ENCODE measurements at places on chromosomes 13 and 19.
A peak's percentile ranks its signal among the peaks of the same experiment; 100 is the strongest.

DNA sequence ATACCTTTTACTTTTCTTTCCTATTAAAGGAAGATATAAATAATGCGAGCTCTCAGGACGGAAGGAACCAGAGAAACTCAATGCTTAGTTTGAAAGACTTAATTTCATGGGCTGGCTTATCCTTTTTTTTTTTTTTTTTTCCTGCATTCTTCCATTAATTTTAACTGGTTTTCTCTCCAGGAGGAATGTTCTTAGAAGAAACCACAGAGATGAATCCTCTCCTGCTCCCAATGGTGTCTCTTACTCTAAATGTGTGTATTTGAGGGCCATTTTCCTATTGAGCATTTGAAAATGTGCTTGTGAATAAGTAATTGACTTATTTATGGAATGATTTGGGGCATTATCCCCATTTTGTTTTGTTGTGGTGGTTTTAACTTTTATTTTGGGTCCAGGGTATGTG lies 494.9 kb downstream of the FOXO1 start:
- DNase-seq, result no peak

DNA sequence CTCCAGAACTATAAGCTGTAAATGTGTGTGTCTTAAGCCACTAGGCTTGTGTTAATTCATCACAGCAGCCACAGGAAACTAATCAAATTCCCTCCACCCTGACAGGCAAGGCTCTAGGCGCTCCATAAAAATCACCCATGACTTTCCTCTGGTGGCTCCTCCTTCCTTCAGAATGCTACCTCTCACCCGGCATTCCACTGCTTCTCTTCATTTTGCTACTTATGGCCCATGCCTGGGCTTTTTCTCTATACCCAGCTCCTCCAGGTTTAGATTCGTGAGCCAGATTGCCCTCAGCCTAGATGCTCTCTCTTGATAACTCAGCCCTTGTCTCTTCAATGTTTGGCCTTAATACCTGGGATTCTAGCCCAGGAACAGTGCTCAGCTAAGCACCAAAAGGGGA lies 36.4 kb upstream of the MBNL2 start:
- no peak for DNase-seq

DNA sequence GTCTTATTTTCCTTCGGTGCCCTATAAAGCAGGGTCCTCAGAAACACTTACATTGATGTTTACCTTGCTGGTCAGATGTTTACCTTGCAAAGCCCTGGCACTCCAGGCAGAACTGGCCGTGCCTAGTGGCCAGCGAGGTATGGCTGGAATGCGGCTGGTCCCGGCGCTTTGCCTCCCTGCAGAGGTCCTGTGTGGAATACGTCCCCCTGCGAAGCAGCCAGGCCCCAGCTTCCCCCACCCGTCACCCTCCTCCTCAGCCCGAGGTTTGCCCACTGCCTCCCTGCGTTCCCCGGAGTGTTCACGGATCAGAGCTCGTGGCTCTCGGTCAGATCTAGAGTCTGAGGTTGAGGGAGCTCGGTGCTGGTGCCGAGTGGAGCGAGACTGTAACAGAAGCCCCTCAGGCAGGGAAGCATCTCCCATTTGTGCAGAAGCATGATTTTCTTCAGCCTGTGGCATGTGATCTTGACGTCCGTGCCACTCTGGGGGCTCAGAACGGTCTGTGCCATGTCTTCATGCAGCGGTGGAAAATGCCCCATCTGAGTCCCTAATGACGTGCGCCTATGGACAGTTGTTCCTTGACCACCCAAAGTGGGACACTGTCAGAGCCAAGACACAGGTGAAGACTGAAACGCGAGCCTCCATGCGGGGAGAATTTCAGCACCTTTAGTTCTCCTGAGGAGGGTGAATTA lies 54.8 kb upstream of the SOX1 start:
- no peak for DNase-seq

DNA sequence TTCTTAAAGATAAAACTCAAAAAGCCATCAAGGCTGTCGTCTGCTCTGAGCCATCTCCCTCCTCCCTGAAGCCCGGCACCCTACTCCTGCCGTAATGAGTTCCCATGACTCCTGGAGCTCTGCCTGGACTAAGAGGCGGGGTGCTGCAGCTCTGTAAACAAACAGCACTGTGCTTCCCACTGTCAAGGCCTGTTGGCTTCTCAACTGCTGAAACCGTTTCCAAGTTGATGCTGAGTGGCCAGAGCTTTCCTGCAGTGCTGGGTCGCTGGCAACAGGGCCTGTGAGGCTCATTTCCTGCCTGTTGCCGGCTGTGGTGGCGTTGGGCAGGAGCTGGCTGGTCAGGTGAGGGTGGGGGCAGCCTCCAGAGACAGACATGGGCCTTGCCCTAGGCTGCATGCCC lies 26.7 kb upstream of the ISYNA1 start:
- no peak for DNase-seq

DNA sequence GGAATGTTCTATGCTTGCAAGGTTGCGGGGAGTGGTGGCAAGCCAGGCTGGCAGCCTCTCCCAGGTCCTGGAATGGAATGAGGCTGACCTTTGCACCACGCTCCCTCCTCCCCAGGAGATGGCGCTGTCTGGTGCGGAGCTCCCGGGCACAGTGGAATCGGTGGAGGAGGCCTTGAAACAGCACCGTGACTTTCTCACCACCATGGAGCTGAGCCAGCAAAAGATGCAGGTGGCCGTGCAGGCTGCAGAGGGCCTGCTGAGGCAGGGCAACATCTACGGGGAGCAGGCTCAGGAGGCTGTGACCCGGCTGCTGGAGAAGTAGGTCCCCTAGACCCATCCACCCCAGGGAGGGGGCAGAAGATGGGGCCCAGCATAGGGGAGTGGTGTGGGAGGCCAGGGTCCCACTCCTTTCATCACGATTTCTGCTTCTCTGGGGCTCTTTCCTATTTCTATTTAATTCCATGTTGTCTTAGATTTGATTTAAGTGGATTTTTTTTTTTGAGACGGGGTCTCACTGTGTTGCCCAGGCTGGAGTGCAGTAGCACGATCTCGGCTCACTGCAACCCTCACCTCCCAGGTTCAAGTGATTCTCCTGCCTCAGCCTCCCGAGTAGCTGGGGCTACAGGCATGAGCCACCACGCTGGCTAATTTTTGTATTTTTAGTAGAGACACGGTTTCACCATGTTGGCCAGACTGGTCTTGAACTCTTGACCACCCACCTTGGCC lies 53.2 kb upstream of the SHKBP1 start:
- peak; percentile 17 for DNase-seq

- peak; percentile 38 for DNase-seq
Measured at GRCh38 chr13:40389081-40389641, 277.3 kb downstream of the FOXO1 start.

GRCh38 chr19:29771708-29772414 lies 39.9 kb upstream of the CCNE1 start:
- peak; percentile 4 for DNase-seq

- DNase-seq, result no peak
Measured at GRCh38 chr19:42613666-42614065, 18.9 kb upstream of the CEACAM8 start.

GRCh38 chr13:30978981-30979956 lies 46.8 kb downstream of the TEX26 start:
- DNase-seq, result peak; percentile 11

GRCh38 chr13:24161010-24161775 lies 673 bp downstream of the SPATA13 start:
- peak; percentile 20 for DNase-seq

DNA sequence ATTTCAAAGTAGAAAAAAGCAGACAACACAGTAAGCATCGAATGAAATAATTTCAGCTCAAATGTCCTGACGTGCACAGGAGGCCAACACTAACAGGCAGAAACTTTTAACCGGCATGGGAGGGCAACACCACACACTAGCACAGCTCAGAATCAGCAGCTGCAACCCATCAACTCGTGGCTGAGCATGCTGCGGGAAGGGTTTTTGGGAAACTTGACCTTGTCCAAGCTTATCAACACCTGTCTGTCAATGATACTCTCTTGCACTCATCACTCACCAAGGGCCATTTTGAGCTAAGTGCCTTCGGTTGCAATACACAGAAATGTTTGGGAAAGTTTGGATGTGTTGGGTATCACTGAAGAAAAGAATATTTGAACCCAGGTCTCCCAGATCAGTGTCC lies 483.7 kb downstream of the TSHZ3 start:
- DNase-seq, result no peak

Data from activated T-cell treated with anti-CD3 and anti-CD28 coated beads for 24 hours (primary cell).